ENCODE measurements at places on chromosomes 3 and 15.

DNA sequence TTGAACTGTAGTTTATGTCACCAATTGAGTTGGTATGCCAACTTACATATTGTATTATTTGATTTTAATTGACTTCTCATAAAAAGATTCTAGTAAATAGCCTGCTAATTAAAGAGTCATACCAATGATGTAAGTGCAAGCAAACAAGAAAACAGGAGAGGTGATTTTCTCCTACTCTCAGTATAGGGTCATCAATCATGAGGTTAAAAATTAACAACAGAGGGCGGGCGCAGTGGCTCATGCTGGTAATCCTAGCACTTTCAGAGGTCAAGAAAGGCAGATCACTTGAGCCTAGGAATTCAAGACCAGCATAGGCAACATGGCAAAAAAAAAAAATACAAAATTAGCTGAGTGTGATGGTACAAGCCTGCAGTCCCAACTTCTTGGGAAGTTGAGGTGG is 108.7 kb downstream of the MYO9A start:
- no peak for DNase-seq

- no peak for DNase-seq
These were observed 801 bp downstream of the ARHGAP31 start for GRCh38 chr3:119294696-119295671.

GRCh38 chr3:194333981-194334320 is 17.2 kb downstream of the CPN2 start:
- DNase-seq: no peak

DNA sequence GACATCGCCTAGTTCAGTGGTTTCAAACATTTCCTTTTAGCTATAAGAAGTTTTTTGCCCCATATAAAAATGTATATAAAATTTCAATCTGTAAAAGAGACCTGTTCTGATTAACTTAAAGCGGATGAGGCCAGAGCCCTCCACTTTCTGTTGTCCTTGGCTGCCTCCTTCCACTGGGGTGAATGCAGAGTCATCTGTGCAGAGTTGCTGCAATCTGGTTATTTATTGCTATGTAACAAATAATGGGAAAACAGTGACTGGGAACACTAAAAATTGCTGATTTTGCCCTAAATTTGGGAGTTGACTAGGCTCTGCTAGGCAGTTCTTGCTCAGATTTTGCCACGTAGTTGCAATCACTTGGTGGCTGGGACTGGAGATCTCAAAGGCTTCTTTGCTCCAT is 637.8 kb downstream of the GRM7 start:
- no peak for DNase-seq

DNA sequence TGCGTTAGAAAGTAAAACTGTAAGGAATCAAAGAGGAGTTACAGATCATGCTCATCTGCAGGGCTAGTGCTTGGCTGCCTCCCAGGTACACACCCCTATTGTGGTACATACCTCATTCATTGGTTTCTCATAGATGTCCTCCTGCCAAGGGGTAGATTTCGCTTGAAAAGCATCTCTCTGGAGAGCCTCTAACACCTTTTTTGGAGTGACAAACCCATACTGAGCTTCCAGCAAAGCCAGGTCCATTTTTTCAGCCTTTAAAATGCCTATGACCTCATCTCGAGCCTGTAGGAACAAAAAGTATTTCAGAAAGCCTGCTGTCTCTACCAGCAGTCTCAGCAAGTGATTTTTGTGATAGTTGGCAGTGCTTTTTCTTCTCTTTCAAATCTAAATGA is 112.1 kb downstream of the CMSS1 start:
- DNase-seq: no peak

GRCh38 chr3:63344661-63345060 is 66.6 kb downstream of the SYNPR start:
- DNase-seq: no peak

GRCh38 chr15:100705841-100706240 is 103.5 kb downstream of the ASB7 start:
- no peak for DNase-seq

DNA sequence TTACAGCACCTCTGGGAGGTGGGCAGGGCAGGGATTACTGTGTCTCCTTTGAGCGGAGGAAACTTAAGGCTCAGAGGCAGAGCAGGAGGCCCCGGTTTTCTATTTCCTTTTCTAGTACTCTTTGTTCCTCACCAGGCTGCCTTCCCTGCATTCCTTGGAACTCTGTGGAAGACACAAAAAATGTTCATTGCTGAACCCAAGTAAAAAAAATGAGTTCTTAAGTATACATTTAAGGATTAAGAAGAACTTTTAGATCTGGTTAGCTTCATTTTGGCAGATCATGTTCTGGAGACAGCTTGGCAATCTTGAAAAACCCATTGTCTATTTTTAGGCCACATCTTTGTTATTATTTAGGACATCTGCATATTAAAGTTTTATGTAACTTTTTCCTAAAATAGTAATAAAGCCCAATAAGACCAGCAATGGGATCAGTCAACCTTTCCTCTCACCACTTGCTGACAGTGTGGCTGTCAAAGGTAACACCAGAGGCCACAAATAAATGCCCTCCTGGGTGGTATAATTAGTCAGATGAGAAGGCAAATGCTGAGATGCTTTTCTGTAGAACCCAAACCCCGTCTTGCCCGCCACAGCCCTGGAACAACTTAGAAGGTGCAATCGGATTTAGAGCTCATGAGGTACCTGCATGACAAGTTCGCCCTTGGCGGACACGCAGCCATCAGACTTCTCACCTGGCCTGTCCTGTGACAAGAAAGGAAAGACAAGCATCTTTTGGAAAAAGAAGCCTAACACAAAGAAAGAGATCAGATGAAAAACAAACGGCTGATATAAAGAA is 97.2 kb downstream of the DGKG start:
- no peak for DNase-seq

GRCh38 chr3:39284457-39284881 is 4.6 kb upstream of the CX3CR1 start:
- no peak for DNase-seq
